ENCODE measurements at places on chromosomes 5 and 9. TPM values are rescaled to one million over a fixed set of nuclear protein-coding genes. Genes with fewer than 3 reads are reported as not detected.

DNA sequence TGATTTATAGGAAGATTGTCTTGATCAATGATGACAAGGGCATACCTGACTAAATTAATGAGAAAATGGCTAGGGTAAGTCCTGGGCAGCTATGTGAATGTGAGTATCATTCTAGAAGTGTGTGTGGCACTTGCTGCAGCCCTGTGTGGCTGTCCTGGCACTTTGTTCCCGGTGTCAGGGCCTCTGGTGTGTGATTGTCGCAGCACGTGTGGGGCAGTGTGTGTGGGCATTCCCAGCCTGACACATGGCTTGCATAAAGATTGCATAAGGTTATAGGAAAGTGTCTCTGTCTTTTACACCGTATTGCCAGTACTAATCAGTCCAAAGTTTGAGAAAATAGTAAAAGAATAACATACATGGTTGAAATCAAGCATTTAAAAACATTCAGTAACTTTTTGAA, 74.4 kb downstream of the TRIO start:
- DNase-seq, result no peak

DNA sequence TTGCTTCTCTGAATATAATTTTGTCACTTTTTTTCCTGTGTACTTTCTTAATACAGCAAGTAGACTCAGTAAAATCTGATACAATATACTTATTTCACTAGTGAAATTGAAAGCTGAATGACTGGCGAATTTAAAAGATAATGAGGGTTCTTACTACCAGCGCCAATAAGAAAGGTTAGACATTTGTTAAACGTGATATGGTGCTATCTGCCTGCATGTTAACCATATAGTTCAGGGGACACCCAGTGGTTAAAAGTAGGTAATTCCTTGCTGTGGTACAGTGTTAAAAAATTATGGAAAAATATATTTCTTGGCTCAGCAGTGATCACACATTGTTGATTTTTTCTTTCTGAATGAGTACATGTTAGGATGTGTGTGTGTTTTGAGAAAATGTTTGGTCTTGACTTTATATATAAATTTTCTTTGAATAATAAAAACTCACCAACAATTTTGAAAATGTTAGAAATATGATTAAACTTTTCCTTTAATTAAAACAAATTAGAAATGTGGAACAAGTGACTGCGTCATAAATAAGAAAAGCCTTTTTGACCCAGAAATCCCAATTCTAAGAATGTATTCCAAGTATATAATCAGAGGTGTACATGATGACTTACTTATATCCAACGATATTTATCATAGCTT, 25.8 kb downstream of the CAST start:
- DNase-seq, result no peak

DNA sequence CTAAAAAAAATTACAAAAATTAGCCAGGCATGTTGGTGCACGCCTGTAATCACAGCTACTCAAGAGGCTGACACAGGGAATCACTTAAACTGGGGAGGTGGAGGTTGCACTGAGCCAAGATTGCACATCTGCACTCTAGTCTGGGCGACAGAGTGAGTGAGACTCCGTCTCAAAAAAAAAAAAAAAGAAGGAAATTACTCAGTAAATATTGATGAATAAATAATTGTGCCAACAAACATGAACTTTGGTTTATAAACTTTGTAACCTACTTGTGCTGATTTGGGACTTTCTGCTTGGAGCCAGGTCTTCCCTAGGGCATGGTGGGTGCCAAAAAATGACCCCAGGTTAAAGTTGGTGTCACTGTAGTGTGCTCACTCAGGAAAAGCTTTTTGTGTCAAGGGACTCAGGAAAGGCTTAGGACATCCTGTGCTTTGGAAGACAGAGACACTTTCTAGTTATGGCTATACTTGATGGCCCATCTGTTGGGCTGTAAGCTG, 19.0 kb downstream of the ABLIM3 start:
- no peak for DNase-seq

- DNase-seq, result no peak
Measured at GRCh38 chr9:122333169-122333808, 37.5 kb upstream of the PTGS1 start.

MELK gene
- total RNA-seq, result 1.9 TPM

All from hematopoietic multipotent progenitor cell (in vitro differentiated cells).